Hepatocyte (in vitro differentiated cells): ENCODE measurements at places on chromosomes 6 and 20. TPM values are rescaled to one million over a fixed set of nuclear protein-coding genes. Genes with fewer than 3 reads are reported as not detected.

- H3K27me3 ChIP-seq: no peaks in the 10 kb centered on the region
- no peak overlapping the region for H3K4me3 ChIP-seq
- H3K4me1 ChIP-seq: no peaks in the 10 kb centered on the region
- no peak for DNase-seq
- H3K36me3 ChIP-seq: no peaks in the 10 kb centered on the region
- H3K27ac ChIP-seq: no peak overlapping the region
Observed at GRCh38 chr6:64691064-64691463, 1016.0 kb downstream of the EYS start.

PGC gene
- 114 and 128 TPM in 2 replicates for total RNA-seq

DNA sequence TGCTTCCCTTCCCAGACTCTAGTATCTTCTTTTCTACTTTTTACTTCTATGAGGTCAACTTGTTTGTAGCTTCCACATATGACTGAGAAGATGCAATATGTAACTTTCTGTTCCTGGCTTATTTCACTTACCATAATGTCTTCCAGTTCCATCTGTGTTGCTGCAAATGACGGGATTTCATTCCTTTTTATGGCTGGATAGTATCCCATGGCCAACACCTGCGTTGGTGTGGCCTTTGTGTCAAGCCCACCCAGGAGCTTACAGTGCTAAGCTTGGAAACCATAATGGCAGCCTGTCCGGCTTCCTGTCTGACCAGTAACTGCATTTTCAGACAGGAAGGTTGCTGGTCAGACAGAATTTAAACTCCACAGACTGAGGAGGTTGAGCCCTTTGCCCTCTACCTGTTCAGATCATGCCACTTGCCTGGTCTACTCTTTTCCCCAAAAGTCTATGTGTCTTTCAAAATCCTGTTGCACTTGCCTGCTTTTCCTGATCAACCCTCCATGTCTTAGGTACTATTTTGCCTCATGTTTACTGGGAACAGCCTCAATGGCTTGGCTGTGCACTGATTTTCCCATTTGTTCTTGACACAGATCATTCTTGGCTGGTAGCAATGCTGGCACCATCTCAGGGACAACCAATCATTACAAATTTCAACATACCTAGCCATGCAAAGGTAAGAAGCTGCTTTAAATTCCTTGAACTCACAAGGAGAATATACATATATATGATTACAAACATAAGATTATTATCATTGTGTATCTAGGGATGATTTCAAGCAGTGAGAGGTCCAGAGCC is 114.3 kb upstream of the PLEKHG1 start:
- no peak overlapping the region for H3K27ac ChIP-seq
- no peaks in the 10 kb centered on the region for H3K27me3 ChIP-seq

EFCAB8 gene
- total RNA-seq: 0.53 TPM in 1 of 2 replicates, not detected in the other

GRCh38 chr6:14630016-14630415 is 512.4 kb downstream of the CD83 start:
- H3K27me3 ChIP-seq: no peaks in the 10 kb centered on the region
- no peak overlapping the region for H3K4me3 ChIP-seq
- no peak for DNase-seq
- no peak overlapping the region for H3K27ac ChIP-seq
- H3K36me3 ChIP-seq: no peaks in the 10 kb centered on the region
- H3K4me1 ChIP-seq: no peaks in the 10 kb centered on the region

- no peaks in the 10 kb centered on the region for H3K36me3 ChIP-seq
- H3K27ac ChIP-seq: no peak overlapping the region
- H3K27me3 ChIP-seq: no peaks in the 10 kb centered on the region
- peaks cover 16% of the 10 kb centered on the region for H3K4me1 ChIP-seq
Observed at GRCh38 chr6:15622045-15622740, 40.6 kb downstream of the DTNBP1 start.

DNA sequence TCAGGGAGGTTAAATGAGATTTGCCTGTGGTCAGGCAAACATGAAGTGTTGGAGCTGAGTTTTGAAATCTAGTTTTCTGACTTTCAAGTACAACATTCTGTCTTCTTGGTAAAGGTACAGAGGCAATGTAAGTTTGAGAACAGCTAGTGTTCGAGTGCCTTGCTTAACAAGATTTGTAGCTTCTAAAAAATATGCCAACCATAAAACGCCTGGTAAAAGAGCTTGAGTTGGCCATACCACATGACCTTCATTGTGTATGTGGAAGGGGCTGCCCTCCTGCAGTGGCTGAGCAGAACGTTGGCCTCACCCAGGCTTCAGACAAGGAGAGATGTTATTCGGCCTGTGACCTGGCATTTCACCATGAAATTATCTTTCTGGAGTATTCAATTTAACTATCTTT is 86.5 kb downstream of the MAP7 start:
- DNase-seq: no peak
- no peak overlapping the region for H3K27ac ChIP-seq
- no peak overlapping the region for H3K4me3 ChIP-seq
- H3K36me3 ChIP-seq: no peaks in the 10 kb centered on the region
- no peaks in the 10 kb centered on the region for H3K27me3 ChIP-seq

CCM2L gene
- total RNA-seq: 0.77 and 0.80 TPM in 2 replicates

TBP gene
- 15.5 and 22.8 TPM in 2 replicates for total RNA-seq

- DNase-seq: no peak
- no peak overlapping the region for H3K27ac ChIP-seq
- H3K4me1 ChIP-seq: no peaks in the 10 kb centered on the region
- H3K4me3 ChIP-seq: no peak overlapping the region
Observed at GRCh38 chr6:112800916-112801315, 453.8 kb downstream of the RFPL4B start.

DNA sequence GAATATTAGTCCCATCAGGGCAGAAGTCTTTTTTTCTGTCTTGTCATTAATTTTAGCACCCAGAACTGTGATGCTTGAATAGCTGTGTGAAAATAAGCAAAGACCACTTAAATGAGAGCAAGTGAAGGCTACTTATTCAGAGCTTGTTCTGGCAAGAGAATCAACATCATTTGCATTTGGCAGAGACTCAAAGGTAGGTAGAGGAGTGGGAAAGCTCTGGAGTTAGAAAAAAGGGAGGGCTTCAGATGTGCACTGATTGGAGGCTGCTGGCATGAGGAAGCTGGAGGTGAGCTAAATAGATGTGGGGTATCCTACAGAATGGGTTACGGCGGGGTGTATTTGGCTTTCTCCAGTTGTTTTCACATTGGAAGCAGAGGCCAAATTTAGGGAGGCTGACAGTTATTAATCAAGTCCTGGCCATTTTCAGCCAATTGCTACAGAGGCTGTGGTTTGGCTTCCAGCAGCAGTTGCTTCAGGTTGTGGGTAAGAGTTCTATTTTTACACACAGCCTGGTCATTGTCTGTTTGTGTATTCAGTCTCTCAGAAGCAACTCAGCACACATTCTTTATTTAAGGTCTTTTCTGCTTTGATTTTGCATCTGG is 254.3 kb downstream of the BTBD3 start:
- no peaks in the 10 kb centered on the region for H3K4me1 ChIP-seq
- no peaks in the 10 kb centered on the region for H3K36me3 ChIP-seq
- DNase-seq: no peak
- H3K4me3 ChIP-seq: no peak overlapping the region
- no peaks in the 10 kb centered on the region for H3K27me3 ChIP-seq

- no peaks in the 10 kb centered on the region for H3K27me3 ChIP-seq
- no peaks in the 10 kb centered on the region for H3K36me3 ChIP-seq
- H3K4me1 ChIP-seq: no peaks in the 10 kb centered on the region
- no peak overlapping the region for H3K27ac ChIP-seq
- DNase-seq: no peak
- H3K4me3 ChIP-seq: no peak overlapping the region
Observed at GRCh38 chr6:110828396-110828795, 13.1 kb upstream of the CDK19 start.
